Activated T-helper 1 cell treated with anti-CD3 and anti-CD28 coated beads, Interleukin-2, amount 50 U/mL, for 16 hours (primary cell): ENCODE measurements at places on chromosomes 1 and 21.
A peak's percentile ranks its signal among the peaks of the same experiment; 100 is the strongest.

GRCh38 chr1:228996281-228996680 is 261.0 kb downstream of the RHOU start:
- no peak for DNase-seq

DNA sequence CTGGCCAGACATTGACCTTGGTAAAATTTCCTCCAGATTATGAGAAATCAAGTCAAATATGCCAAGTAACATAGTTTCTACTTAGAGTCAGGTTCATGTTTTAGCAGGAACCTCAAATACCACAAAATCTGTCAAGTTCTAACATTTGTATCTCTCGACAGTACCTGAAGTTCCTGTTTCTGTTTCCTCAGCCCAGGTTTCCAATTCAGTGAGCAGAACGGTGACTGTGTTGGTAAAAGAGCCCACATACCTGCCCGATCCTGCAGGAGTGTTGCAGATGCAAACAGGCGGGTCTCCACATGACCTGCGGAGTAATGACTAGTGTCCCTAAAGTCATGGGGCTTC is 57.9 kb upstream of the LGALS8 start:
- no peak for DNase-seq

- no peak for DNase-seq
These were observed 54.6 kb upstream of the LBR start for GRCh38 chr1:225482421-225482950.

DNA sequence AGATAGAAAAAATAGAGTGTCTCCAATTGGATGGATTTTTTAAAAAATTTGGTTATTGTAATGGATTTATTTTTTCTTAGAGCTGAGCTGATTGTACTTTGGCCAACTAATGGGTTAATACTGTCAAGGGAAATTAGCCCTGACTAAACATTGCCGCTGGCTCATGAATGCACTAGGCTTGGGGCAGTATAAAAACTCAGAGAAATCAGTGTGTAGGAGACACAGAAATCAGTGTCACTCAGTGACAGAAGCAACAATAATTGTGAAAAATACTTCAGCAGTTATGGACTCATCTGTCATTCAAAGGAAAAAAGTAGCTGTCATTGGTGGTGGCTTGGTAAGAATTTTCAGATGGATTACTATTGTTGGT is at the start of gene KMO:
KMO (plus strand) TSS at position 217 of the 370 bp plus-strand sequence; CDS start at position 284, 67 bp downstream.
- no peak for DNase-seq

GRCh38 chr1:173403996-173404395 is 73.1 kb upstream of the PRDX6 start:
- DNase-seq = no peak

DNA sequence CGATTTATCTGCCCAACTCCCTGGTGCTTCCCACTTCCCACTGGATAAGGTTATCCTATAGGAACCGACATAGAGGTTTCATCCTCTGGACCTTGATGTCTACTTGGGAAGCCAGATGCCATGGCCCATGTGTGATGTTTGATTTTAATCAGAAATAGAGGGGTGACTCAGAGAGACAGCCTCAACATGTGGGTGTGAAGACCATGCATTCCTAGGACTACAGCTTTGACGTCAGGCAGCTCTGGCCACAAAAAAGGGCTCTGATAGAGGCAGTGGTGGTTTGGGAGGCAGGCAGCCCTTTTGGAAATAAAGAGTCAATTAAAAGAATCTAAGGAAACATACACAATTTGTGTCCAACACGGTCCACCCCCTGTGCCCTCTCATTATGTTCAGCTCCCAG is 5.2 kb upstream of the SH2D2A start:
- no peak for DNase-seq

DNA sequence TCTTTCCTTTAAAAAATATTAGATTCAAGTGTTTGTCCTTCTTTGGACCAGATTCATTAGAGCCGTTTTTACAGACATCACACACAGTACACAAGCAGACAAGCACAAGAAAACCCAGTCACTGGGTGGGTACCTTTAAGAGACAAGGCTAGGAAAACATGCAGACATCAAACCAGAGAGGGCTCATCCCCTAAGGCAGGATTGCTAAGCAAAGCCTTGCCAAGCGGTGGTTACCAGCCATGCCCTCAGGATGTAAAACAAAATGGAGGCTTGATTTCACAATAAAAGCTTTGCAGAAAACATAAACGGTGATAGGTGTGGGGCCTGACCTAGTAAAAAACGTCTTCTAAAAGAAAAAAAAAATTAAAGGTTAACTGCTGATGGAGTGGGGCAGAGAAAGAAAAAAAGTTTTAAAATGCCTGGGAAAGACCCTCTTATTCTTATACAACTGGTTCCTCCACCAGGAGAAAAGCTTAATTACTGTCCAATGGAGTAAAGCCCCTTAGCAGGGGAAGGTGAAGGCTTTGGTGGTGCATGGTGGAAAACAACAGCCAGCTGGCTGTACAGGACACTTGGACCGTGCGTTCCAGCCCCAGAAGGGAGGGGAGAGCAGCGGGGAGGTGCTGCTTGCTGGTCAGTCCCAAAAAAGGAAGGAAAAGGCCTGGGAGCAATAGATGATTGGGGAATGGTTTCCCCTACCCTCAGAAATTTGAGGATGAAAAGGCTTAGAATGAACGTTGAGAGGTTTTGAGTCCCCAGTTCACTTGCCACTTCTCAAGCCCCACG is 30.4 kb upstream of the FMO1 start:
- no peak for DNase-seq

DNA sequence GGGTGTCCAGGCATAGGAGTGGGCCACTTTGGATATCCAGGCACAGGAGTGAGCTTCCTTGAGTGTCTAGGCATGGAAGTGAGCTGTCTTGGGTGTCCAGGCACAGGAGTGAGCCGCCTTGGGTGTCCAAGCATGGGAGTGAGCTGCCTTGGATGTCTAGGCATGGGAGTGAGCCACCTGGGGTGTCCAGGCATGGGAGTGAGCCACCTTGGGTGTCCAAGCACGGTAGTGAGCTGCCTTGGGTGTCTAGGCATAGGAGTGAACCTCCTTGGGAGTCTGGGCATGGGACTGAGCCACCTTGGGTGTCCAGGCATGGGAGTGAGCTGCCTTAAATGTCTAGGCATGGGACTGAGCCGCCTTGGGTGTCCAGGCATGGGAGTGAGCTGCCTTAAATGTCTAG is 146.3 kb downstream of the C1orf94 start:
- DNase-seq = no peak

GRCh38 chr1:72567521-72567920 is 285.2 kb upstream of the NEGR1 start:
- DNase-seq = no peak

GRCh38 chr1:53470155-53470554 is 11.0 kb downstream of the DMRTB1 start:
- DNase-seq = no peak

- DNase-seq = no peak
These were observed 55.5 kb downstream of the TRIM11 start for GRCh38 chr1:228350831-228351781.

- DNase-seq = no peak
These were observed 75.0 kb downstream of the DESI2 start for GRCh38 chr1:244727871-244728474.

GRCh38 chr1:116166655-116167054 is 55.5 kb downstream of the MAB21L3 start:
- no peak for DNase-seq

- DNase-seq = no peak
These were observed 405.6 kb downstream of the PLPP3 start for GRCh38 chr1:56173736-56174135.

- DNase-seq = no peak
These were observed 60.5 kb upstream of the PRMT6 start for GRCh38 chr1:106995970-106996369.

DNA sequence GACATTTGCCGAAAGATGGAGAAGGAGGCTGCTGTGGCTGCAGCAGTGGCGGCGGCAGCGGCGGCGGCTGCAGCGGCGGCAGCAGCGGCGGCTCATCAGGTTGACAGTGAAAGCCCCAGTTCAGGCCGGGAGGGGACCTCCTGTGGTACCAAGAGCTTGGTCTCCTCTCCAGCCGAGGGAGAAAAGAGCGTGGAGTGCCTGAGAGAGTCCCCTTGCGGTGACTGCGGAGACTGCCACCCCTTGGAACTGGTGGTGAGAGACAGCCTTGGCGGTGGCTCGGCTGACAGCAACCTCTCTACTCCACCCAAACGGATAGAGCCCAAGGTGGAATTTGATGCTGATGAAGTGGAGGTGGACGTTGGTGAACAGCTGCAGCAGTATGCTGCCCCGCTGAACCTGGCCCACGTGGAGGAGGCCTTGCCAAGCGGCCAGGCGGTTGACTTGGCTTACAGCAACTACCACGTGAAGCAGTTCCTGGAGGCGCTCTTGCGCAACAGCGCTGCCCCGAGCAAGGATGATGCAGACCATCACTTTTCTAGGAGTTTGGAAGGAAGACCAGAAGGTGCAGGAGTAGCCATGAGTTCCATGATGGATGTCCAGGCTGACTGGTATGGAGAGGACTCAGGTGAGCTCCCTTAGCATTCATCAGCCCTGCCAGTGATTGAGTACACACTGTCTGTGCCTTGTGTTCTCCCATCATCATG is 6.3 kb downstream of the ZBTB8B start:
- DNase-seq = no peak

- DNase-seq = no peak
These were observed 11.2 kb upstream of the CAPN2 start for GRCh38 chr1:223700942-223701637.

DNA sequence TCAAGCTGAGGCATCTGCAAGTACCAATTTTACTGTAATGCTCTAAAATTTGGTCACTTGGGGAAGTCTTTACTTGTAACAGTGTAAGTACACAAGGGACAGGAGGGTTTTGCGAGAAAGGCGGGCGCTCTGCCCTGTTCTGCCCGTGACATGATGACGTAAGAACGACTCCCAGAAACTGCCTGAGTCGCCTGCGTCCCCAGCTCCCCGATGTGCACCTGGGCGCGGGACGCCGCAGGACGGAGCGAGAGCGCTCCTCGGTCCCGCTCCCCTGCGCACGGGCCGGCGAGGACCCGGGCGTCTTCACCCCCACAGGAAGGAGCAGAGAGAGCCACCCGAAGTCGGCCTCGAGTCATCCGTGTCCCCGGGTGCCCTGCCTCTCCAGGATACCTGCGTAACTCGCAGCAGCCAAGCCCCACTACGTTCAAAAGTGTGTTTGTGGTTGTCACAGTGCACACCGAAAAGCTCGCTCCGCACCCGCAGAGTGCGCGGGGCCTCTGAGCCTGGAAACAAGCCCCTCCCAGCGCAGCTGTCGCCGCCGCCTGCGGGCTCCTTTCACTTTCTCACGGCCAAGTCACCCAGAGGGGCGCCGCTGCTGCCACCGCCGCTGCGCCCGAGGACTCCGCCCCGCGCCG is 3.3 kb upstream of the ZBTB18 start:
- no peak for DNase-seq

DNA sequence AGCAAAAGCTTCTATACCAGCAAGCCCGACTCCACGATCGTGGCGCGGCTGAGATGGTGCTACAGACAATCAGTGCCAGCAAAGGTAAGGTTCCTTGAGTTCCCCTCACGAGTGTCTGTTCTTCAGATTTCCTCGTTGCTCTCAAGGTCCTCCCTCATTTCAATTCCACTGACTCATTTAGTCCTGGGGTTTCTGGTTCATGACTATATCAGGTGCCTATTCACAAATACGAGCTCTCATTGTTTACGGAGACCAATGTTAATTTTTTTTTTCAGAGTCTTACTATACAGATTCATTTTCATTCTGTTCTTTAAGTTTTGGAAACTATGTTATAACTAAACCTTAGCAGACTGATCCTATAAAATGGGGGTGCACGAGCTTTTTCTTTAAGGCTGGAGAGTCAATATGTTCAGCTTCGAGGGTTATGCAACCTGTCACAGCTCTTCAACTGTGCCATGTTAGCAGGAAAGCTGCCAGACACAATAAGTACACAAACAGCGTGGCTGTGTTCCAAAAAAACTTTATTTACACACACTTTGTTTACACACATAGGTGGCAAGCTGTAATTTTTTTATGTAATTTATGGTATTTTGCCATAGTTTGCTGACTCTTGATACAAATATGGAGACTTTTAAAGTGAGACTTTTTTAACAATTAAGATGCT is 134.3 kb downstream of the ZP4 start:
- DNase-seq = no peak

DNA sequence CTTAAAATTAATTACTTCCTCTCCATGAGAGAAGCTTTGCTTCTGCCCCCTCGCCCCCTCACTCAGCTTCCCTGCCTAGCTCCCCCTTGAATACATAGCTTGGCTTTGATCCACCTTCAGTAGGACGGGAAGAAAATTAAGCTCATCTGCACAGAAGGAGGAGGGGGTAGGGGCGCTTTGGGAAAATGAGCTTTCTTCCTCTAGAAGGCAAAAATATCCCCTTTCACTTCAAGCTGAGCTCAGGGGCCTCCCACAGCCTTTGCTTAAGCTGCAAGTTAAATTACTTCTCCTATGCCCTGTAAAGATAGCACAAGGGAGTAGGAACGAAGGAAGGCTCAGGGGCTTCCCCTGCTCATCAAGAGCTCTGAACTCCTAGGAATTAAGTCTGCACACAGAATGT is 65.2 kb upstream of the GOLT1A start:
- DNase-seq = no peak

GRCh38 chr1:45026446-45026845 is 14.4 kb downstream of the UROD start:
- no peak for DNase-seq

GRCh38 chr1:10456661-10457060 is 6.8 kb downstream of the CORT start:
- no peak for DNase-seq

DNA sequence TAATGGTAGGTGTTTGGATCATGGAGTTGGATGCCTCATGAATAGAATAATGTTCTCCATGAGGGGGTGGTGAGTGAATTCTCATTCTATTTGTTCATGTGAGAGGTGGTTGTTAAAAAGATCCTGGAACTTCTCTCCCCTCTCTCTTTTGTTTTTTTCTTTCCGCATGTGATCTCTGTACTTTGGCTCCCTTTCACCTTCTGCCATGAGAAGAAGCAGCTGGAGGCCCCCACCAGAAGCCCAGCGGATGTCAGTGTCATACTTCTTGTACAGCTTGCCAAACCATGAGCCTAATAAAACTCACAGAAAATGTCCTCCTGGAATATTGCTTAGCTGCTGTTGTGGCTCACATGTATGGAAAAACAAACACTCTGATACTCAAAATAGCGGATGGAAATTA is 1212.3 kb upstream of the NCAM2 start:
- no peak for DNase-seq

DNA sequence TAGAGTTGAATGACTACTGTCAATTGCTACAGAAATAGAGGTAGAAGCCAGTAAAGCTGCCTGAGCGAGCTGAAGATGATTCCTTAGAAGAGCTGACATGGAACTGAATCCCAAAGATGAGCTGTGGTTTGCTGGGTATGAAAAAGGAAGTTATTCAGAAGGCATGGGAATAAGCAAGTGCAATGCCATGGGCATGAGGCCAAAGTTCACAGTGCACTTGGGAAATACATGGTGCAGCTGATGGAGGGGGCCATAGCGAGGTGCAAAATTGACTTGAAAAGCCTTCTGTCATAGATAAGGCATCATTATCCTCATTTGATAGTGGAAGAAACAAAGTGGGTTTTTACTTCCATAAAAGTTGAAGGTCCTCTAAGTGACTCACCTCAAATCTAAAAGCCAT is 88.6 kb downstream of the NEK7 start:
- no peak for DNase-seq

- no peak for DNase-seq
These were observed 50.1 kb downstream of the CHD5 start for GRCh38 chr1:6130036-6130435.

- no peak for DNase-seq
These were observed 42.9 kb downstream of the CASQ2 start for GRCh38 chr1:115725600-115725999.

GRCh38 chr1:24045771-24046170 is 65.6 kb upstream of the SRSF10 start:
- DNase-seq = no peak

- DNase-seq = peak; percentile 37
These were observed at the start of gene DHRS3 for GRCh38 chr1:12617901-12618660. Gene DHRS3, minus strand, starts transcription at chr1:12618210. Its CDS starts 862 bp downstream, at chr1:12617348.
